ENCODE measurements at places on chromosomes 7 and 10. TPM values are rescaled to one million over a fixed set of nuclear protein-coding genes. Genes with fewer than 3 reads are reported as not detected.

Gene PTN
- polyA plus RNA-seq = 75.6 TPM

GRCh38 chr10:24645022-24645421 is 78.7 kb downstream of the ARHGAP21 start:
- DNase-seq = no peak

DNA sequence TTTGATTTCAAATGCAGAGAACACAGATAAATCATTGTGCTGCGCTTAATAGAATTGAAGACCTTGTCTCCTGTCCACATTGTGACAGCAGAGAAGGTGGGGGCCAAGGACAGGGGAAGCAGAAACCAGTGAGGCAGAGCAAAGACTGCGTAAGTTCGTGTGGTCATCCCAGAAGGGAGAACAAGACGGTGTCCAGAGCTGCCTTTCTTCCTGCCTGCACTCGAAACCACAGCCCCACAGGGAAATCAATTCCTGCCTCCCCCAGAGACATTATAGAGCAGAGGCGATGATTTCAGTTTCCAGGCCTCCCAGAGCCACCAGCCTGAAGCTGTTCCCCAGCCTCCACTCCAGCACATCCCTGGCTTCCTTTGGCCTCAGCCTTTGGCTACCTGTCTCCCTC is 39.7 kb upstream of the UCN3 start:
- DNase-seq = no peak

- no peak for DNase-seq
Measured at GRCh38 chr10:29372920-29373319, 84.0 kb downstream of the LYZL1 start.

- DNase-seq = no peak
Measured at GRCh38 chr10:63246356-63246755, 113.2 kb downstream of the NRBF2 start.

GRCh38 chr10:86857128-86857721 is 100.2 kb downstream of the MMRN2 start:
- no peak for DNase-seq

GRCh38 chr7:55532150-55532917 is 40.0 kb downstream of the VOPP1 start:
- DNase-seq = no peak
